ENCODE measurements at places on chromosomes 3 and 15. TPM values are rescaled to one million over a fixed set of nuclear protein-coding genes. Genes with fewer than 3 reads are reported as not detected.

The GATM gene
- total RNA-seq: 13.4 TPM

The SERPINI2 gene
- 1.1 TPM for total RNA-seq

The ITIH3 gene
- 0.26 TPM for total RNA-seq

The TMEM44 gene
- total RNA-seq: 8.1 TPM

The HRG gene
- total RNA-seq: not detected
